ENCODE measurements at places on chromosomes 4 and X. TPM values are rescaled to one million over a fixed set of nuclear protein-coding genes. Genes with fewer than 3 reads are reported as not detected.
A peak's percentile ranks its signal among the peaks of the same experiment; 100 is the strongest.

The MAGEA12 gene
- total RNA-seq, result 6.2 TPM

- no peak for DNase-seq
Observed at GRCh38 chrX:22246620-22247019, 26.1 kb upstream of the CBLL2 start.

GRCh38 chr4:37436546-37436945 is 192.0 kb downstream of the NWD2 start:
- no peak for DNase-seq

The RTL5 gene
- not detected for total RNA-seq

The F11 gene
- not detected for total RNA-seq

DNA sequence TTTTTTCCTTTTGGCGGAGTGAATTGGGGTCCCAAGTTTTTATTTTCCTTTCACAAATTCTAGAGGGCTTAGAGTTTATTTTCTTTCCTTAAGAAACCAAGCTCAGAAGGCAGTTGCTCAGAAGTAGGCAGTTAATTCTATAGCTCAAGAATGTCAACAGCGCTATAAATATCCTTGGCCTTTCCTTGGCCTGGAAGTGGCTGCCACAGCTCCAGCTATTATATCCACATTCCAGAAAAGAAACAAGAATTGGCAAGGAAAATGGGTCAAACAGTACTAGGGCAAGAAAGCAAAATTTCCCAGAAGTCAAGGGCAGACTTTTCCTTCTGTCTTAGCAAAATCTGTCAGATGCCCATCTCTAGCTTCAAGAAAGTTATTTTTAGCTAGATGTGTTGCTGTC is 31.0 kb downstream of the SLC10A6 start:
- DNase-seq, result peak; percentile 36

The NR3C2 gene
- 1.4 TPM for total RNA-seq

- no peak for DNase-seq
Observed at GRCh38 chr4:168865854-168866253, 144.2 kb downstream of the CBR4 start.

The KLHL13 gene
- 0.13 TPM for total RNA-seq

- DNase-seq, result no peak
Observed at GRCh38 chr4:111952688-111953087, 192.6 kb upstream of the FAM241A start.

- DNase-seq, result no peak
Observed at GRCh38 chrX:50157545-50158135, 43.2 kb downstream of the AKAP4 start.

DNA sequence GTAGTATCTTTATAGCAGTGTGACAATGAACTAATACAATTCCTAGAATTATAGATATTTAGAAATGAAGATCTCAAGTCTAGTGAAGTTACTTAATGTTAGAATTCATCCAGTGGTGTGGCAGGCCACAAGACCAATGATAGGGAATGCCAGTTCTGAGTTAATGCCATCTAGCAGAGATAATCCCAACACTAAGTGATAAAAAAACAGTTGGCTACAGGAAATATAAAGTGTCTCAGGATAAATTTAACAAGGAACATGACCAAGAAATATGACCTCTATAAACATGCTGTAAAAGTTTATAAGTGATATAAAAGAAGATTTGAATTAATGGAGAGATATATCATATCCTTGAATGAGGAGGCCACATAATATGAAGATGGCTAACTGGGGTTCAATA is 1790.5 kb upstream of the ADGRL3 start:
- DNase-seq, result no peak

DNA sequence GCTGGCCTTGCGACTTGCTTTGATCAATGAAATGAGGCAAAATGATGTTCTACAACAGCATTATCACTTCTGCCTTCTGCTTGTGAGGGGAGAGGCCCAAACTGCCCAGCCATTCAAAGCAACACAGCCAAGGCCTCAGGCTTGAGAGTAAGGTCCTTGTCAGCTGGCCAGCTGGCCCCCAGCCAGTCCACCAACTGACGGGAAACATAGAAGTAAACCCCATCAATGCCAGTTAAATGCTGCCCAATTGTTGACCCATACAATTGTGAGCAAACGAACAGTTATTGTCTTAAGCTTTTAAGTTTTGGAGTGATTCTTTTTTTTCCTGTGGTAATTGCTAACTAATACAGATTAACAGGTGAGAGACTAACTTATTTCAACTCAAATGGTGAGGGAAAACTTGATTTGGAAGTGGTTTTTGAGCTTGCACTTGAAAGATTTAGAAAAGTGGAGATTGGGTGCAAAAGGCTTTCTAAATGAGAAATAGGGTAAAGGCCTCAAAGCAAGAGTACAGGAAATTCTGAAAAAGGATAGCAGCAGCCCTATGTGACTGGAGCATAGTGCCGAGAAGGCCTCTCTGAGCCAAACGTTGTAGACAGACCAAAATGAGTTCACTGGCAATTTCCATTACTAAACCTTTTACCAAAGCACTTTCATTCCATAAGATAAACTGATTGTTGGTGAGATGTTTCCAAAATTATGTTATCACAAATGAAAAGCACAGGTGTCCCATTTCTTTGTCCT is 66.9 kb downstream of the ARHGEF38 start:
- DNase-seq, result peak; percentile 45

DNA sequence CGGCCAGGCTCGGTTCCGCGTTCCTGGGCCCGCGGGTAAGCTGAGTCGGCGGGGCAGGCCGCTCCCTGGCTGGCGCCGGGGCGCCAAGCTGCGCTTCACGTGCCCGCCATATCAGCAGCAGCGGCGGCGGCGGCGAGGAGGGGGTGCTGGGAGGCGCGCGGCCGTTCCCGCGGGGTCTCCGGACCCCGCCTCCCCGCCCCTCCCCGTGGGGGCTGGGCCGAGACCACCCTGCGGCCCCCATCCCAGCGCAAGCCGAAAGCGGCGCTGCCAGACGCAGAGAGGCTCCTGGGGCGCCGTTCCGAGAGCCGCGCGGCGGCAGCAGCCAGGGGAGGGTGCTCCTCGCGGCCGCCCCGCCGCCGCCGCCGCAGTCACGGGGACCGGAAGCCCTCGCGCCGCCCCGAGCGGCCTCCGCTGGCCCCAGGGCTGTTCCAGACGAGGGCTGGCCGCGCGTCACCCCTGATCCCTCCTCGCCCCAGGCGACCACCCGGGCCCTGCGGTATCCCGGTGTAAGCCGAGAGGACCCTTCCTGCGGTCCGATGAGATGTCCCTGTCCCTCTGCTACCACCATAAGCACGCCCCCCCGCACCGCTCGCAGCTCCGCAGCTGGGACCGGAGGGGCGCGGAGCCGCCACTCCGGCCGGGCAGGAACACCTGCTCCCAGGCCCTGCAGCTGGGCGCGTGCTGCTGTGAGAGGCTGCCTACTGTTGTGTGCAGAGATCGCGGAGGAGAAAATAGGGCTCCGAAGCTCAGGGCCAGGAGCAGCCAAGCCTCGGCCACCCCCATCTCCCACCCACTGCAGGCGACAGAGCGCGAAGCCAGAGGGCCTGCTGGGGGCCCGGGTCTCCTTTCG is 7.5 kb upstream of the BCOR start:
- DNase-seq, result peak; percentile 29

DNA sequence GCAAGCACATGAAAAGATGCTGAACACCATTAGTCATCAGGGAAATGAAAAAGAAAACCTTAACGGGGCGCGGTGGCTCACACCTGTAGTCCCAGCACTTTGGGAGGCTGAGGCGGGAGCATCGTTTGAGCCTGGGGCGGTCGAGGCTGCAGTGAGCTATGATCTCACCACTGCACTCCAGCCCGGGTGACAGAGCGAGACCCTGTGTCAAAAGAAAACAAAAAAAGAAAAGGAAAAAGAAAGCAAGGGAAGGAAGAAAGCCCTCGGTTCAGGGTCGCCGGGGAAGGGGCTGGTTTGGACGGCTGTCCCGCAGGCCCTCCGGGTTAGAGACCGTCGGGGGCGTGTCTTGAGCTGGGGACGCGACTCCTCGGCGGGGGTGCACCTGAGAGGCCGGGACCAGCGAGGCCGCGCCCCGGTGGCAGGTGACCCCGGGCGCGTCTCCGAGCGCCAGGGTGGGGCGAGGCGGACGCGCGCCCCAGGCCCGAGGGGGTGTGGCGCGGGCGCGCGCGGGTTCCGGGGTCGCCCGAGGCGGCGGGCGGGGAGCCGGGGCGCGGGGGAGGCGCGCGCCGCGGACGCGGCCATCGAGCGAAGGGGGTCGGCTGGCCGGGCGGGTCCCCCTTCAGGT is 478 bp upstream of the PLXNA3 start:
- peak; percentile 67 for DNase-seq

DNA sequence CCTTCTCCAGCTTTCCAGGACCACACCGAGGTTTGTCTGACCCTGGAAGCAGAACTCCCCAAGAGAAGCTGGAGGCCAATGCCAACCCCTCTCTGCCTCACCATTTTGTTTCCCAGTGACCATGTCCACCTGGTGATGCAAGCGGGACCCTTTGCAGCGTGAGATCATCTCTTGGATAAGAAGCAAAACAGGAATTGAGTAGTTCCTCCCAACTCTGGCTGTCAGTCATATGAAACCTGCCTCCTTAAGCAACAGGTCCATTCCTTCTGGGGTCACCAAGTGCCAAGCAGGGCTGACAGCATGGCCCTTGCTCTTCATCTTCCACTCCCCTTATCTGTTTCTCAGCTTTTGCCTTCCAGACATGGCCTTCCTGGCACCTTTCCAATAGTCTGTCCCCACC is 41.3 kb upstream of the MTM1 start:
- DNase-seq, result no peak

The CENPVL2 gene
- total RNA-seq, result not detected

DNA sequence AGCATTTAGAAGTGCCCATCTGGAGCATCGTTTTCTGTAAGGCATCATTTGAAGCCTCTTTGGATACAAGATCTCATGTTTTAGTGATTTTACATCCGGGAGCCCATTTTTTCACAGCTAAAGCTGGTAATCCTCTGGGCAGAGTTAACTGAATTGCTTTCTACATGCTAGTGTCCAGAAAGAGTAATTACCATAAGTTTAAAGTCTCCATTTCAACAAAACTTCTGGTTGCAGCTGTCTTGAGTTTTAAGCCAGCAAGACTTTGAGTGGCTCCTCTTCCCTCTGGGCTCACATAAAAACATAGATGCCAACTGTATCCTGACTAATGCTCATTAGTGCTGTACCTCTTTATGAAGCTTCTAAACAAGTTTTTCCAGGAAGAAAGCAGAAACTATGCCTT is 65.4 kb downstream of the GPRIN3 start:
- DNase-seq, result no peak

- DNase-seq, result no peak
Observed at GRCh38 chr4:163768014-163768413, 273.5 kb downstream of the TMA16 start.

The VCX2 gene
- total RNA-seq, result not detected

GRCh38 chr4:187903700-187904099 is 91.9 kb upstream of the ZFP42 start:
- no peak for DNase-seq

DNA sequence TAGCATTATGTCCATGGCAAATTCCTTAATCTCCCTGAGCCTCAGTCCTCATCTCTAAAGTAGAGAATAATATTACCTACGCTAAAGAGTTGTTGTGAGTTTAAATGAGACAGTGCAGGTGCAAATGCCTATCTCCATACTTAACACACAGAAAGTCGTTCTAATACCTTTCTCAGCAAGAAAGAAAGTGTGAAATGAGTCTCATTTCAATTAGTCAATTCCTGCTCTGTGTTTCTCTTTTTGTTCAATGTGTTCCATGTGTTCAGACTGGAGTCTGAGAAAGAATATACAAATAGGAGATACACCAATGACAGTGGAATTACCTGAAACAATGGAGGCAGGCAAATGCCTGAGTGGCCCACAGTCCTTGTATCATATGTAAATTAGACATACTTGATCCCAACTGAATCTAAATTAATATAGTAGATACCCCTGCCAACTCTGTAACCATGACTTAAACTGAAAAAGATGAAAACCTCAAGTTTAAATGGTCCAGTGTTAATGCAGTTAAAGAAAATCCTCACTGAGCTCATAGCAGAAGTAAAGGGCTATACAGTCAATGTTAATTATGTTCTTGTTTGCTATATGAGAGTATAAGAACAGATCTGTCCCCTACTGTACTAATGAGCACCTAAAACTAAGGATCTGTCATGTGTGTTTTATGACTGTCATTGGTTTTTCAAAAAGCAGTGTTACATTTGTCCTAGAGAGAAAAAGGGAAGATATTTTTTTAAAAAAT is 68.2 kb downstream of the GPC3 start:
- DNase-seq, result no peak

The ANK2 gene
- total RNA-seq, result 0.03 TPM

DNA sequence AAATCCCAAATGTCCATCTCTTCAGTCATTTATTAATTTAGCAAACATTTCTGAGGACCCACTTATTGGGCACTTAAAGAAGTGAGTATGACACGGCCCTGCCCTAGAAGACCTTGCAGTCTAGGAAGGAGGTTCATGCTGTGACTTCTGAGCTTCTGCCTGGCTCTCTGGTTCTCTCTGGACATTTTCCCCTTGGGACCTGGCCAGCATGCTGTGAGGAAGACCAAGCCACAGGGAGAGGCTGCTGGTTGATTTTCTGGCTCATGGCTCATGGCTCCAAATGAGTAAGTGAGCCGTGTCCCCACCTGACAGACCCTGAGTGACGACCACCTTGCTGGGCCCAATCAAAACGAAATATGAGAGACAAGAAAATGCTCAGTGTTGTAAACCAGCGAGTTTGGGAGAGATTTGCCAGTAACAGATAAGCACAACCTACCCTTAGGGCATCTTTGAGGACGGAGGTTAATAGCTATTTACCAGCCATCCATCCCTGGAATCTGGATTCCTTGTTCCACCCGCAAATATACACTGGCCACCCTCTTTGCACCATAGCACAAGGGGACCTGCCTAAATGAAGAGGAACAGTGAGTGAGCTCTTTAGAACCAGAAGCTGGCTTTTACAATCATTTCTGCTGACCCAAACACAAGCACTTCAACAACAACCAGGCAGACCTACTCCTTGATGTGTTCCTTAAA is 876 bp downstream of the MPP1 start:
- DNase-seq, result no peak

- no peak for DNase-seq
Observed at GRCh38 chr4:21869978-21870745, 78.4 kb downstream of the KCNIP4 start.

The HTT gene
- 33.4 TPM for total RNA-seq

Data from HT-29 (cell line).